ENCODE measurements at places on chromosomes 3 and 15.

DNA sequence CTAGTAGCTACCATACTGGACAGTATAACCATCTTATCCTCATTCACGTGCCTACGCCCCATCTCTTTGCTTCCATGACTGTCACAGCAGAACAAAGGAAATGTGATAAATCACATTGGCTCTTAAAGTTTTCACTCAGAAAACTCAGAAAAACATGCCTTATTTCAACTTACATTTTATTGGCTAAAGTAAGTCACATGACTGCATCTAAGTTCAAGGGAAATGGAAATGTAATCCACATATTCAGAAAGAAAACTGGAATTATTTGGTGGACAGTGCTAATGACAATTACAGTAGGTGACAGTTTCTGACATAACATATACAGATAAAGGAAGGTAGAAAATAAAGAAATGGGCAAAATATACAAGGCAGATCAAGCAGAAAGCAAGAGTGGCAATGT is 37.4 kb upstream of the VILL start:
- no peak for DNase-seq

GRCh38 chr3:146638718-146639117 is 33.6 kb upstream of the PLSCR5 start:
- no peak for DNase-seq

DNA sequence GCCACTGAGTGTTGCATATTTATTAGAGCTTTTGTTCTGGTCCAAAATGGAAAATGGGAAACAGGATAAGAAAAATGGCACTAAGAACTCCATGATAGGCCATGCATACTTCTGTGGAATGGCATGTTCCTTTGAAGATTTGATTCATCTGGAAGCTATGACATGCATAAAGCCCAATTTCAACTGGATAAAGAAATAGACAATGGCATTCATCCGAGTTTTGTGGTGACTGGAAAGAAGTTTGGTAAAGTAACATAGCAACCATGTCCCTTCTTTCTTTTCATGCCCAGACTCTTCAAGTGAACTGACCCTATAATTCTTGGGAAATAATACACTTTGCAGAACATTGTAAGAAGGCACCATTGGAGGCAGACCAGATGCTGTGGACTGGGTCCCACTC is 368.4 kb upstream of the IL12A start:
- DNase-seq, result no peak

DNA sequence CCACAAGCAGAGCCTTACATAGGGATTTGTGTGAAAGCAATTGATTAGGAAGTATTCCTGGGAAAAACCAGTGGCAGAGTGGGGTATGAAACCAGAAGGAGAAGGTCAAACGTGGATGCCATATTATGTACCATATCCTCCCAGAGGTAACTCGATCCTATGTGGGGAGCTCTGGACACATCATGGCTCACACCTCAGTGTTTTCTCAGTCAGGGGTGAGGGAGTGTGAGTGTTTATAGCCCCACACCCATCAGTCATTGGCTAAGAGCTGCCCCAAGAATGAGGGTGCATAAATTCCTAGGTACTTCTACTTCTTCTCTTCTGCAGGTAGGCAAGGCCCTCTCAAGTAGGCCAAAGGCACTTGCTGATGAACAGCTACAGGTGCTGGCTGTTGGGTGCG is 28.2 kb upstream of the PDZRN3 start:
- no peak for DNase-seq

GRCh38 chr3:72957297-72957696 is 39.3 kb upstream of the PPP4R2 start:
- no peak for DNase-seq

- no peak for DNase-seq
Observed at GRCh38 chr3:98577178-98577895, 16.1 kb downstream of the CPOX start.

DNA sequence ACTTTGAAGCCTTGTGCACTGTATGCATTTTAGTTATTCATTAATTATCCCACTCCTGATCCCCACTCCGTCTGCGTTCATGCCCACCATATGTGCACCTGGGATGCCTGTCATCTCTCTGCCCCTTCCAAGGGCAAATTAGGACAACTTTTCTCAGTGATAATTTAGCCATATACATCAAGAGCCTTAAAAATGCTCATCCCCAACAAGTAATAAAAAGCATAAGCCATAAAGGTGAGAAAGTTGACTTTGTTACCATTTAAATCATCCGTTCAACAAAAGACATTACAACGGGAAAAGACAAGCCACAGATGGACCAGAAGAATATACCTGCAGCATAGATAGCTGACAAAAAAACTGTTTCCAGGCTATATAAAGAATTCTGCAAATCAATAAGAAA is 131.4 kb upstream of the LINGO1 start:
- DNase-seq, result no peak

DNA sequence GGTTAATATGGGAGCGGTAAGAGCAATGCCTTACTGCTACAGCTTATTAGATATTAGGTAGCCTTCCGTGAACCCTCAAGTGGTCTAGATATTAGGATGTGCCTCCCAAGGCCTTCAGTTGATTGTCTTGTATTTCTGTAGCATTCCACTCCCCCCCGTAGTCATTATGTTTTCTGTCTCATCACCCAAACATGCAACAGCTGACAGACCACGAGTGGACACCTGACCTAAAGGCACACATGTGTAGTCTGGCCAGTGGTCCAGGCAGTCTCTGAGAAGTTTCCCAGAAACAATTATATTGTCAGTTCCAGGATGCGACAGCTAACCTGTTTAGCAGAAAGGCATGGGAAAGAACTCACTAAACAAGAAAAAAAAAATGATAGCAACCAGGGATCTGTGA is 1000.9 kb downstream of the AGBL1 start:
- no peak for DNase-seq

- no peak for DNase-seq
Observed at GRCh38 chr15:94792196-94792595, 560.8 kb downstream of the MCTP2 start.

DNA sequence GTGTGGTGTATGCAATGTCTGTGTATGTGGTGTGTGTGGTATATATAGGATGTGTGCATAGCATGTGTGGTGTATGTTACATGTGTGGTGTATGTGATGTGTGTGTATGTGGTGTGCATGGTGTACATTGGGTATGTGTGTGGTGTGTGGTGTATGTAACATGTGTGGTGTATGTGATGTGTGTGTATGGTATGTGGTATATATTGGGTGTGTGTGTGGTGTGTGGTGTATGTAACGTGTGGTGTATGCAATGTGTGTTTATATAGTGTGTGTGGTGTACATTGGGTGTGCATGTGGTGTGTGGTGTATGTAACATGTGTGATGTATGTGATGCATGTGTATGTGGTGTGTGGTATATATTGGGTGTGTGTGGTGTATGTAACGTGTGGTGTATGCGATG is 41.9 kb downstream of the ARRDC4 start:
- DNase-seq, result no peak

DNA sequence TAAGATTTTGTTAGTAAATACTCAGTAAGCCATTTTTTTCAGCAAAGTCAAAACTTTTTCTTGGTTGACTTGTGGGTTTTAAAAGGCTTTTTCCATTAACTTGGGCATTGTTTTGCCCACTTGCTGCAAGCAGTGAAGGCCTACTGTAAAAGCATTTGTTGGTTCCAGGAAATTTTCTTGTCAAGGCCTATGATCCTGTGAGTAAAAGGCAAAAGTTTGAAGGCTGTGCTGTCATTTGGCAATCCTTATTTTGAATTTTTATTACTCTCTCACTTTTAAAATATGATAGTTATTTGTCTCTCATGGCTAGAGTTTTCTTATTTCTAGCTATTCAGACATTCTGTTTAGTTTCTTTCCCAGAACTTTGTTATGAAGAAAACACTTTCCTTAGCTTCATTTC is 13.0 kb downstream of the P2RY12 start:
- no peak for DNase-seq

GRCh38 chr3:195904368-195904767 is 4.0 kb downstream of the TNK2 start:
- no peak for DNase-seq

GRCh38 chr15:66877477-66878271 is 175.6 kb downstream of the SMAD6 start:
- DNase-seq, result no peak

GRCh38 chr3:16907243-16907642 is 22.5 kb downstream of the PLCL2 start:
- no peak for DNase-seq

DNA sequence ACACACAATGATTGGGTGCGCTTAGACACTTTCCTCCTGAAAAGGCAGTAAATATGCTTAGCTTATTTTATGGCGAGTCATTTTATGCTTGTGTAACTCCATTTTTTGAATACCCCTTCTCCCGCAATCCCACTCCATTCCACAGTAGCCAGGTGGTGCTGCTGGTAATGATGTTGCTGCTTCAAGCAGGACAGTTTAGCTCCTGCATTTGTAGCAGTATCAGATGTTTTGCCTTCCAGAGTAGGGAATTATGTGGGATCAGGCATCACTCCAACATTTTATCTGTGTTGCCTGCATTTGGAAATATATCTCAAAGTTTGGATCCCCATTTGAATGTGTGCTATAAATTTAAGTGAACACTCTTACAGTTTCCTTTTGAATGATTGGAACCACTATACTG is 302.1 kb upstream of the SGO1 start:
- no peak for DNase-seq

- DNase-seq, result no peak
Observed at GRCh38 chr3:152365766-152366593, 97.3 kb downstream of the MBNL1 start.

- no peak for DNase-seq
Observed at GRCh38 chr3:102605153-102605552, 170.3 kb downstream of the ZPLD1 start.
